ENCODE measurements at places on chromosomes 7 and 10.
A peak's percentile ranks its signal among the peaks of the same experiment; 100 is the strongest.

DNA sequence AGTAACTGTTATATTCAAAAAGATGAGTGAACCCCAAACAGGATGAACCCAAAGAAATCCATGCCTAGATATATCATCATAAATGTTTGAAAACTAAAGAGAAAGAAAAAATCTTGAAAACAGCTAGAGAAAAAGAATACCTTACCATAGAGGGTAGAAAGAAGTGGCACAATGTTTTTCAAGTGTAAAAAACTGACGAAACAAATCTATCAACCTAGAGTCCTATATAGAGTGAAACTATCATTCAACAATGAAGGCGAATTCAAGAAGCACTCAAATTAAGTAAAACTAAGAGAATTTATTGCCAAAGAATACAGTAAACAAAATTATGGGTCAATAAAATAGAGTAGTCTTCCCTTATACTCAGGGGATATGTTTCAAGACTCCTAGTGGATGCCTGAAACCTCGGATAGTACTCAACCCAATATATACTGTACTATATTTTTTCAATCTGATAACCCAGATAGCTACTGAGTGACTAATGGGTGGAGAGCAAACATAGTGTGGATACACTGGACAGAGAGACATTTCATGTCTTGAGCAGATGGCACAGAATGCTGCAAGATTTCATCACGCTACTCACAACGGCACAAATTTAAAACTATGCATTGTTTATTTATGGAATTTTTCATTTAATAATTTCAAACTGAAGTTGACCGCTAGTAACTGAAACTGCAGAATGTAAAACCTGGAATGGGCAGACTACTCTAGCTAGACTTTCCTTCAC lies 52.6 kb upstream of the TMEM106B start:
- DNase-seq = no peak

DNA sequence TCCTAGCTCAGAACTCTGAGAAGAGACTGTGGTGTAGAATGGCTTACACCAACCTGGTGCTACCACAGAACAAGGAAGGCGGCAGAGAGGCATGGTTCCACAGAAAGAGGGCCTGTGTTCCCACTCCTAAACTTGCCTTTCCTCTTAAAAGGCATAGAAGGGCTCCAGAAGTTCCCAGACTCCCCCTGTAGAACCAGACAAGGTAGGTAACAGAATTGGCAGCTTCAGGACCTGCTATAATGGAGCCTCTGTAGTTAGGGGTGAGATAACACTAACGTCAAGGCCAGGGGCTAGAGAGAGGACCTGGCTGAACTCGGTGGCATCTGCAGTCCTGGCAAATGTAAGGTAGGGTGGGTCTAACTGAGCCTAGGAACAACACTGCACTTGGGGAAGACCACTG lies 26.7 kb upstream of the SGMS1 start:
- DNase-seq = no peak

DNA sequence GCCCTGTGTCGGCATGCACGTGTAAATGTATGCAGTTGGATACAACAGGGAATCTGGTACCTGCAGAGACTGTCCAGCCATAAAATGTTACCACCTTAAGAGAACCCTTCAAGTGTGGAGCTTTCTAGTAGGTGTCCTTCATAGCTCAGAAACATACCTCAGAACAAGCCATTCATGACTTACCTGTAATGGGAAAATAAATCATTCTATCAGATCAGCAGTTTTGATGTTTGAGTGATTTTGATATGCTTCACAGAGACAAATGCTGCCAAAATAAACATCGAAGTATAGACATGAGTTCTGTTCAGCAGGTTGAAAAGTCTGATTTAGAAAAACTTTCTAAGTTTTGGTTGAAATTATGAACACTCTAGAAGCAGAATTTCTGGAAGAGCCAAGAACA lies 33.5 kb upstream of the UMAD1 start:
- no peak for DNase-seq

DNA sequence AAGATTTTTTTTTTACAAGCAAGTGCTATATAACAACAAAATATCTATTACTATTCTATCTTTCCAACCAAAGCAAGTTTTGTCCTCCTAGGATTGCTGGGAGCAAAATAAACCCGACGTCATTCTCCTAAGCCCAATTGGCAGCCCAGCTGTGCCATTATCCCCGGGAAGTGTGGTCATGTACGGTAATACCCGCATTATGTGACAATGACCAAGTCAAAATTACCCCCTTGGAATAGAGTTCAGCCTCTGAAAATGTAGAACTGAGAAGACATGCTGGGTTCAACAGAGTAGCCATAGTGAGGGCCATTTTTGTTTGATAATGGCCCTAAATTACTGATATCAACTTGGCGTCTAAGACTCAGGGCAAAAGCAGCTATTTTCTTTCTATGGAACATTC lies 215.5 kb downstream of the LRRTM3 start:
- DNase-seq = no peak

DNA sequence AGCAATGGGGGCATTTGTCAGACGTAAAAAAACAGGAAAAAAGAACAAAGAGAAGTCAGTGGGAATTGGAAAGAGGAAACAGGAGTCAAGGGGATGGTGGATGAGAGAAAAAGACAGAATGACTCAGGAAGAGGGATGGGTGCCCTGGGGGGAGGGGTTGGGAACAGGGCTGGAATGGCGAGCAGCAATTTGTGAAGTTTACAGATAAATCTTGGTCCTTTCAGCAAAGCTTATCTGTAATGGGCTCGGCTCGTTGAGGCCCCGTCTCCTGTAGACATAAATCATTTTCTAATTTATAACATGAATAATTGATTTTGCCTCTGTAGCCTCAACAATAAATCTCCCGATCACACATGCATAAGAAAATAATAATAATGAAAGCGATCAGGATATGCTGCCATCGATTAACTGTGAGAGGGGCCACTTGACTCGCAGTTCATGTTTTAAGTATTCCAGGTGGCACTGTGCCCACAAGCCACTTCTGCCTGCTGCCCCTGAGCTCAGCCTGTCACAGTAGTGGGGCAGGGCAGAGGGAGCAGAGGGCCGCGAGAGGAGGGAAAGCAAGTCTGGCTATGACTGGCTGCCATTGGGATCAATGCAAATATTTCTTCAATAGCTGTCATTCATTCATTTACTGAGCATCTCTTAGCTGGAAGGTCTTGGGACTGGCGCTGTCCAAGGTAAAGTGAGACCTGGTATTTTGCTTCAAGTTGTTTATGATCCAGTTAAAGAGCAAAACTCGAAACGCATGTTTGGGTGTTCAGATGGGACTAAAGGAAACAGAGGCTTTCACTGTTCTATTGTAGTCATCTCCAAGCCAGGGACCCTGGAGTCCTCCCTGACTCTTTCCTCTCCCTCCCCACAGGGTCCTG lies 47.4 kb upstream of the R3HCC1L start:
- DNase-seq = no peak

- peak; percentile 33 for DNase-seq
Observed at GRCh38 chr10:61835069-61835945, 66.2 kb upstream of the ARID5B start.

DNA sequence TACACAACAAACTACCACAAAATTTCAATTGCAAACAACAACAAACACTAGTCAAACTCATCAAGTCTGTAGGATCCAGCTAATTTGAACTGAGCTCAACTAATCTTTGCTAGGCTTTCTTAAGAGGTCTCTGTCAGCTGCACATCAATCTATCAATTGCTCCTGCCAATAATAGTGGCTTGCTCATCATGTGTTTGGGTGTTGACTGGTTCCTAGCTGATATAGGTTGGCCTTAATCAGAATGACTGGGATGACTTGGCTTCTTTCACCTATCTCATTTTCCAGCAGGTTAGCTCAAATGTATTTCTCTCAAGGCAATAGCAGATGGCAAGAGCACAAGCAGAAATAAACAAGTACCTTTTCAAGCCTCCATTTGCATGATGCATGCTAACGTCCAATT lies 370.3 kb upstream of the NFE2L3 start:
- DNase-seq = no peak

- no peak for DNase-seq
Observed at GRCh38 chr7:106121189-106121810, 9.2 kb upstream of the SYPL1 start.

GRCh38 chr7:101468546-101469275 lies 106.0 kb downstream of the COL26A1 start:
- no peak for DNase-seq

GRCh38 chr10:110618230-110618610 lies 25.9 kb upstream of the RBM20 start:
- no peak for DNase-seq

DNA sequence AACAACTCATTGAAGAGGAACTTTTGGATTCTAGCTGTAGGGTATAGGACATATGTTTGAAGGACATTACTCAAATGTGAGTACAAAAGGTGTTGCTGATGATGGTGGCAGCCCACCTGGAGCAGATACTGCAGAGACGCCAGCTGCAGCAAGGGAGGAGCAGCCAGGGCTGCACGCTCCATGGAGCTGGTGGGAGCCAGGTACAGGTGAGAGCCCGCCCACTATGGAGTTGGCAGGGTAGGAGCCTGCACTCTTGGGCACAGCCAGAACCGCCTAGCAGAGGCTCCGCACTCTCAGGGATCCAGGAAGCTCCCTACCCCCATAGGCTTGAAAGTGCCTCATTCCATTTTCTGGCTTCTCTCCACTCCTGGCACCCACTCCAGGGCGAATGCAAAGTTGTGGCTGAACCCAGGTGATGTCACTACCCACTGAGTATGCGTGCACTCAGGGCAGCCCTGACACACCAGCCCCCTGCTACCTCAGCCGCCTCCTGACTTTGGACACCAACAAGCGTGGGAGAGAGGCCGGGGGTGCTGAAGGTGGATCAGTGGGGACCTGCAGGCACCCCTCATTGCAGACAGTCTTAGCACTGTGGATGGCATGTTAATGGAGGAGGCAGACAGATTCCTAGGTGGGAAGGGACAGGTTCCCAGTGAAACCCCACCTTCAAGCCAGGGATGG lies 761.1 kb downstream of the IPMK start:
- DNase-seq = no peak

Measured in CD4-positive, alpha-beta T cell treated with Interleukin-17A for 1 hour (primary cell).